Upper lobe of right lung (tissue), 1 donor: ENCODE measurements at places on chromosomes 3 and 15. TPM values are rescaled to one million over a fixed set of nuclear protein-coding genes. Genes with fewer than 3 reads are reported as not detected.

Gene ARID3B
- 10.7 TPM for total RNA-seq

Gene CSTA
- 22.3 TPM for total RNA-seq

Gene SPTBN5
- total RNA-seq: 1.9 TPM

Gene SLC2A2
- not detected for total RNA-seq

Gene CDHR4
- not detected for total RNA-seq

Gene MESP1
- 4.9 TPM for total RNA-seq

Gene ZMYND10
- 2.8 TPM for total RNA-seq

Gene DAZL
- total RNA-seq: not detected

Gene HDGFL3
- 40.3 TPM for total RNA-seq

Gene UBR1
- total RNA-seq: 37.9 TPM

Gene ACY1
- 26.5 TPM for total RNA-seq

Gene LMAN1L
- not detected for total RNA-seq

DNA sequence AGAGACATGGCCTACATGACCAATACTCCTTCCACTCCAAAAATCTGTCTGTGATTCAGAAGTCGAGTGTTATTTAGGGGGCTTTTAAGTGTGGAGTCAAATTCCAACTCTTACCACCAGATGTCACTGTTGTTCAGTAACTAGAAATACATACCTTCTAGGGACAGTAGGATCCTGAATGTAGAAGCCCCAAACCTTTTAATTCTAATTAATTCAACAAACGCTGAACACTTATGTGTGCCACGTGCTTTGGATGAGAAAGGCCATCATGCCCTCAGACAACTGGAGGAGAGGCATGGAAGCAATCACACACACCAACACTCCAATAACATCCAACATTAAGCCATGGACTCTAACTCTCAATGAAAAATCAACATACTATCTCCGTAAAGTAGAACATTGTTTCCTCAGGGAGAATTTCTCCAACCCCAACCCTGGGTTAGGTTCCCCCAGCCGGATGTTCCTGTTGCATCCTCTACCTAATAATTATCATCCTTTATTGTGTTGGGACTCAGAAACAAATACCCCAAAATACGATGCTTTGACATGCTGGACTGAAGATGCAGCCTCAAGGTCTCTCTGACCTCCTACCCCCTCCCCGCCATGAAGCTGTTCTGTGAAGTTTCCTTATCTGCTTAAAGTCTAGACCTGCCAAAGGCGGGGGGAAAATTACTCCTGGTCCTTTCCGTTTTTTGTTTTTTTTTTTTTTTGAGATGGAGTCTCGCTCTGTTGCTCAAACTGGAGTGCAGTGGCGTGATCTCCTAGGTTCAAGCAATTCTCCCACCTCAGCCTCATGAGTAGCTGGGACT, 8.0 kb upstream of the CCDC13 start:
- H3K27me3 ChIP-seq: no peaks in the 10 kb centered on the region
- H3K27ac ChIP-seq: no peak overlapping the region
- H3K4me1 ChIP-seq: peaks cover 10% of the 10 kb centered on the region
- no peak for DNase-seq

- H3K27me3 ChIP-seq: no peaks in the 10 kb centered on the region
- H3K27ac ChIP-seq: no peak overlapping the region
- H3K4me1 ChIP-seq: no peaks in the 10 kb centered on the region
- no peak for DNase-seq
Measured at GRCh38 chr3:71891483-71891882, 106.5 kb upstream of the PROK2 start.

- no peaks in the 10 kb centered on the region for H3K36me3 ChIP-seq
- DNase-seq: no peak
- H3K27ac ChIP-seq: no peak overlapping the region
- no peaks in the 10 kb centered on the region for H3K4me1 ChIP-seq
Measured at GRCh38 chr15:88918738-88919137, 5.6 kb upstream of the MFGE8 start.

- H3K4me1 ChIP-seq: peaks cover 4% of the 10 kb centered on the region
- DNase-seq: no peak
- H3K4me3 ChIP-seq: no peak overlapping the region
- H3K27ac ChIP-seq: no peak overlapping the region
- H3K36me3 ChIP-seq: no peaks in the 10 kb centered on the region
- peaks cover 25% of the 10 kb centered on the region for H3K27me3 ChIP-seq
Measured at GRCh38 chr3:13077431-13078162, 4.4 kb upstream of the IQSEC1 start.

DNA sequence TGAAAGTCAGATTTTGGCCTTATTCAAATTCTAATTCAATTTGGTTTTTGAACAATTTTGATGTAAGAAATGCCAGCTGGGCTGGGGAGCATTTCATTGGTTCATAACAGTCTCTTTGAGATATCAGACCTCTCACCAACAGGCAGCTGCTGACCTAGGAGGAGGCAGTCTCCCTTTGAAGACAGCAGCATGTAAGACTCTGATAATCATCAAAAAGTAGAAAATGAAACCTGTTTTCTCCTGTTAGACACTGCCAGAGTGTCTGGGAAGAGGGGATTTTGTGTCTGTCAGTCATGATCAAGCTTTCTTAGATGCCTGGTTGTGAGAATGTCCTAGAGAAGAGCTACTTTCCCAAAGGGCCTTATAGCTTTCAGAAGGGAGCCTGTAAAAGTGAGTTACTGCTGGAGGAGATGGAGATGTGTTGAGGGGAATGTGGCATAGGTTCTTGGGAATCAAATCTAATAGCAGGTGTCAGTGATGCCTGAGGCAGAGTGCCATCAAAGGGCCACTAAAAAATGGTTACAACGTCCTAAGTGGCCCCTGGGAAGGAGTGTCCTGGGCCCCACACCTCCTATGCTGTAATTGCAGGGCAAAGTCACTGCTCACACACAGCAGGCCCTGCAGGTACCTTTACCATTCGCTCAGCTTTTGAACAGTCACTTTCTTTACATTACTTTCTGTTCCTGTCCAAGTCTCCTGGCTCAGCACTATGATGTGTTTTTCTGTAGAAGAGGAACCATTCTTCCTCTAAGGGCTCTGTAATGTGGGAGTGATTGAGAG, 43.1 kb downstream of the FSTL1 start:
- no peaks in the 10 kb centered on the region for H3K27me3 ChIP-seq
- no peak overlapping the region for H3K27ac ChIP-seq
- H3K36me3 ChIP-seq: peaks cover 70% of the 10 kb centered on the region
- peaks cover 7% of the 10 kb centered on the region for H3K4me1 ChIP-seq
- no peak overlapping the region for H3K4me3 ChIP-seq
- DNase-seq: no peak

- no peak for DNase-seq
- H3K36me3 ChIP-seq: peaks cover 13% of the 10 kb centered on the region
- H3K27me3 ChIP-seq: no peaks in the 10 kb centered on the region
- no peaks in the 10 kb centered on the region for H3K4me1 ChIP-seq
- no peak overlapping the region for H3K27ac ChIP-seq
- H3K4me3 ChIP-seq: no peak overlapping the region
Measured at GRCh38 chr3:28317438-28318022, 31.0 kb upstream of the ZCWPW2 start.

GRCh38 chr3:139202226-139202958, 141.4 kb upstream of the MRPS22 start:
- no peak for DNase-seq
- no peaks in the 10 kb centered on the region for H3K27me3 ChIP-seq
- H3K27ac ChIP-seq: no peak overlapping the region
- no peaks in the 10 kb centered on the region for H3K36me3 ChIP-seq

DNA sequence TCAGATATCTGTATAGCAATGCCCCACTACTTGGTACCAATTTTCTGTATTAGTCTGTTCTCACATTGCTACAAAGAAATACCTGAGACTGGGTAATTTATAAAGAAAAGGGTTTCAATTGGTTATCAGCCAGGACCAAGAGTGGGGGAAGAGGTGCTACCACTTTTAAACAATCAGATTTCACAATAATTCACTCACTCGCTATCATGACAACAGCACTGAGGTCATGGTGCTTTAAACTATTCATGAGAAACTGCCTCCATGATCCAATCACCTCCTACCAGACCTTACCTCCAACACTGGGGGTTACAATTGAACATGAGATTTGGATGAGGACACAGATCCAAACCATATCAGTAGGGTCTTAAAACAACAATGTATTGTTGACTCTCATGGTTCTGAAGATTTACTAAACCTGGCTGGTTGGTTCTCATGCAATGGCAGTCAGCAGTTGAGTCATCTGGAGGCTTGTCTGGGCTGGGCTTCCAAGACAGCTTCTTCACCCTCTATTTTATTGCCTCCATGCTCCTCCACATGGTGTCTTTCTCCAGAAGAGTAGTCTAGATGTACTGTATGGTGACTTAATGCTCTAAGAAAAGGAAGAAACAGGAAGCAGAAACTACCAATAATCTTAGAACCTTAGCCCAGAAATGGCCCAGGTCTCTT, 21.2 kb upstream of the TM4SF4 start:
- H3K4me1 ChIP-seq: peaks cover 6% of the 10 kb centered on the region
- H3K27me3 ChIP-seq: no peaks in the 10 kb centered on the region
- H3K36me3 ChIP-seq: no peaks in the 10 kb centered on the region
- DNase-seq: no peak

- no peak for DNase-seq
- H3K4me1 ChIP-seq: no peaks in the 10 kb centered on the region
- H3K27me3 ChIP-seq: peaks cover 10% of the 10 kb centered on the region
- H3K27ac ChIP-seq: no peak overlapping the region
- no peaks in the 10 kb centered on the region for H3K36me3 ChIP-seq
Measured at GRCh38 chr3:44104043-44104442, 137.6 kb upstream of the TOPAZ1 start.

DNA sequence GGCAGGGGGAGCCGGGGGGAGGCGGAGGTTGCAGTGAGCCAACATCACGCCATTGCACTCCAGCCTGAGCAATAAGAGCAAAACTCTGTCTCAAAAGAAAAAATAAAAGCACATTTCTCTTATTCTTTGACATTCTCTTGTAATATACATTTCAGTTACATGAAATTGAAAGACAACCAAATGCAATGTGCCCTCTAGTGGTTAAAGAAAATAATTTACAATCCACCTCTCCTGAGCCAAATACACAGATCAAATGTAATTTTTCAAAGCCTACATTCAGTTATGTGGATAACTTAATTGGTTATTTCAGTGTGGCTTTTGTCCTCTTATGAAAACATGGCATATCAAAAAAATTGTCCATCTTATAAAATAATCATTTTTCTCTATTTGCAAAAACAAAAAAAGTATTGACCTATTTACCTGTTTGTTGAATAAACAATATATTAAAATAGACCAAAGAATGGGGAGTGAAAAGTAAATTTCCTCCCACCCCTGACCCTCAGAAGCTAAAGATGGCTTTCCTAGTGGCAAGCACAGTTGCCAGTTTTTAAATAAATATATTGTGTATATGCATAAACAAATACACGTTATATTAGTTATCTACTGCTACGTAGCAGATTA, 14.2 kb upstream of the U2SURP start:
- no peaks in the 10 kb centered on the region for H3K36me3 ChIP-seq
- H3K27me3 ChIP-seq: no peaks in the 10 kb centered on the region
- no peaks in the 10 kb centered on the region for H3K4me1 ChIP-seq
- DNase-seq: no peak
- H3K4me3 ChIP-seq: no peak overlapping the region
- no peak overlapping the region for H3K27ac ChIP-seq

DNA sequence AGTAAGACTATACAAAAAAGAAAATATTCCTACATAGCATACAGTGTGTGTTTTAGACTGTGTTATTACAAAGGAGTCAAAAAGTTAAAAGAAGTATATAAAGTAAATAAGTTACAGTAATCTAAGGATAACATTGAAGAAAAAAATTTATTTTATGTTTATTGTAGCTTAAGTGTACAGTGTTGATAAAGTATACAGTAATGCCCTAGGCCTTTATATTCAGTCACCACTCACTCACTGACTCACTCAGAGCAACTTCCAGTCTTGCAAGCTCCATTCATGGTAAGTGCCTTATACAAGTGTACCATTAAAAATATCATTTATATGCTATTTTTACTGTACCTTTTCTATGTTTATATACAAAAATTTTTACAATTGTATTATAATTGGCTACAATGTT, 220.1 kb downstream of the BCHE start:
- H3K36me3 ChIP-seq: no peaks in the 10 kb centered on the region
- H3K27me3 ChIP-seq: no peaks in the 10 kb centered on the region
- no peak overlapping the region for H3K4me3 ChIP-seq
- no peak overlapping the region for H3K27ac ChIP-seq
- DNase-seq: no peak

DNA sequence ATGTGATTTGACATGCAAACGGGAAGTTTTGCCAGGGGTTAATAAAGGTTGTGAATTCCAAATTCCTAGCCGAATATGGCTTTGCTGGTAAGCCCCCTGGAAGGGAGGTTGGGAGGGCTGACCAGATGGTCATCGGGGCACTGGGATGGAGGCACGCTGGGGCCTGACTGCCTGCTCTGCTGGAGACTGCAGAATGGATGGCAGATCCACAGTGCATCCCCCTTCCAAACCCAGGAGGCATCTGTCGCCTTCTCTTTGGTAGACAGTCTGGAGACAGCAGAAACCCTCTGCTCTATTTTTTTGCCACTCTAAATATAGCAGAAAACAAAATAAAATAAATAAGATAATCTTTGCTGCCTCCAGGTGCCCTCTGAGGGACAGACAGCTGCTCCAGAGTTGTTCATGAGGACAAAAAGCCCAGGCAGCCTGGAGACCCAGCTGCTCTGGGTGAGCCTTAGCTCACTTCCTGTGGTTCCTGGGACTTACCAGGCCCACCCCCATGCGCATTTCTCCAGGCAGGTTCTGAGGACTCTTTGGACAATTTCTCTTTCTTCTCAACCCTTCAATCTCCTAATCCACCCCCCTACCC, 6.1 kb upstream of the SPTBN5 start:
- H3K27me3 ChIP-seq: no peaks in the 10 kb centered on the region
- H3K4me1 ChIP-seq: peaks cover 6% of the 10 kb centered on the region
- no peak overlapping the region for H3K27ac ChIP-seq

- H3K36me3 ChIP-seq: peaks cover 32% of the 10 kb centered on the region
- DNase-seq: no peak
- no peak overlapping the region for H3K27ac ChIP-seq
- no peaks in the 10 kb centered on the region for H3K27me3 ChIP-seq
- H3K4me3 ChIP-seq: no peak overlapping the region
- H3K4me1 ChIP-seq: no peaks in the 10 kb centered on the region
Measured at GRCh38 chr3:184885112-184885511, 73.1 kb downstream of the VPS8 start.

DNA sequence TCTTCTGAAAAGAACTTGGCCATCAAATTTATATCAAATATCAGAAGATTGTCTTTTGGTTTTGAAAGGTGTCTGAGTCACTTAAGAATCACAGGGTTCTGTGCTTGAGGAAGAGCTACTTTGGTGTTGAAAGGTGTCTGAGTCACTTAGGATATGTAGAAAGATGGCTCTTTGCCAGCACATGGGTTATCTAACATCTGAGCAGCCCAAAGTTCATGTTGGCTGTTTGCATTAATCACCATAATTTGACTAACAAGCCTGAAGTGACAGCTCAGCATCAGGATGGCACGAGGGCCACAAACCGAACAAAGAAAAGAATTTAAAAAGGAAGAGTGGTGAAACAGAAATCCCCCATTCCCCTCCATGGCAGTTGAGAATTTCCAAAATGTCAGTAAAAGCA, 190.5 kb upstream of the CMC1 start:
- H3K36me3 ChIP-seq: no peaks in the 10 kb centered on the region
- no peaks in the 10 kb centered on the region for H3K4me1 ChIP-seq
- no peak for DNase-seq

- H3K27ac ChIP-seq: no peak overlapping the region
- H3K4me3 ChIP-seq: no peak overlapping the region
- no peaks in the 10 kb centered on the region for H3K36me3 ChIP-seq
- no peaks in the 10 kb centered on the region for H3K27me3 ChIP-seq
Measured at GRCh38 chr3:192942625-192943024, 25.0 kb upstream of the MB21D2 start.

- H3K4me3 ChIP-seq: no peak overlapping the region
- no peak for DNase-seq
- H3K27me3 ChIP-seq: no peaks in the 10 kb centered on the region
- H3K36me3 ChIP-seq: no peaks in the 10 kb centered on the region
- no peak overlapping the region for H3K27ac ChIP-seq
- no peaks in the 10 kb centered on the region for H3K4me1 ChIP-seq
Measured at GRCh38 chr3:17942856-17943255, 200.4 kb upstream of the TBC1D5 start.
